ENCODE measurements at places on chromosomes 12 and 14.

- no peak for DNase-seq
Observed at GRCh38 chr12:56715798-56716197, 9.3 kb downstream of the NACA start.

- DNase-seq: no peak
Observed at GRCh38 chr12:89693639-89694202, 14.9 kb downstream of the ATP2B1 start.

- DNase-seq: no peak
Observed at GRCh38 chr14:66383257-66383656, 102.9 kb upstream of the CCDC196 start.

- no peak for DNase-seq
Observed at GRCh38 chr14:99724196-99724891, 40.2 kb downstream of the CYP46A1 start.

DNA sequence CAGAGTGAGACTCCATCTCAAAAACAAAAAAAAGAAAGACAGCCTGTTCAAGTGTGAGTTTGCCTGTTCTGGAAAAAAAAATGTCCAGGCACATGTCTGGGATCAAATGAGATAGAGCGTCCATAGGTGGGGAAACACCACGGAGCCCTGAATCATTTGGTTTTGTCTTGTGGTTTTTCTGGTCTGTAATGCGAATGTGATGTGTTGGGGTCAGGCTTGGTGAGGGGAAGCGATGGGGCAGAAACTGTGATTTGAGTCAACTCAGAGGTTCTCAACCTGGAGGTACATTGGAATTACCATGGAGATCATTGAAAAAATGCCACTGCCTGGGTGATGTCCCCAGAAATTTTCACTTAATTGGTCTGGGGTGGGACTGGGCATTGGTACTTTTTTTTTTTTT, 183.9 kb upstream of the PWP1 start:
- DNase-seq: no peak

DNA sequence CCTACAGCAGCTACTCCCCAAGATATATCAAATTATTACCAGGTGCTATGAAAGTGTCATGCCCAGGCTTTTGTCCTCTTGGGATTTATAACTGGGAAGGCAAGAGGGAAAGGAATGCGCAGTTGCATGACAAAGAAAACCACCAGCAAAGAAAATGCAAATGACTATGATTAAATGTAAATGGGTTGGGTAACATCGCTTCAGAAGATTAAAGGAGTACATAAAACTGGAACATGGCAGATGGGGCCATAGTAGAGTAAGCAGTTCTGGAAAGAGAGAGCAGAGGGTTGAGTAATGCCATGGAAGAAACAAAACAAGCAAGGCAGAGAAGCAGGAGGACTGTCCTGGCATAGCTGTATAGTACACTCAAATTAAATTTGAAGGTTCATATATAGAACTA, 493.1 kb downstream of the NOVA1 start:
- DNase-seq: no peak

DNA sequence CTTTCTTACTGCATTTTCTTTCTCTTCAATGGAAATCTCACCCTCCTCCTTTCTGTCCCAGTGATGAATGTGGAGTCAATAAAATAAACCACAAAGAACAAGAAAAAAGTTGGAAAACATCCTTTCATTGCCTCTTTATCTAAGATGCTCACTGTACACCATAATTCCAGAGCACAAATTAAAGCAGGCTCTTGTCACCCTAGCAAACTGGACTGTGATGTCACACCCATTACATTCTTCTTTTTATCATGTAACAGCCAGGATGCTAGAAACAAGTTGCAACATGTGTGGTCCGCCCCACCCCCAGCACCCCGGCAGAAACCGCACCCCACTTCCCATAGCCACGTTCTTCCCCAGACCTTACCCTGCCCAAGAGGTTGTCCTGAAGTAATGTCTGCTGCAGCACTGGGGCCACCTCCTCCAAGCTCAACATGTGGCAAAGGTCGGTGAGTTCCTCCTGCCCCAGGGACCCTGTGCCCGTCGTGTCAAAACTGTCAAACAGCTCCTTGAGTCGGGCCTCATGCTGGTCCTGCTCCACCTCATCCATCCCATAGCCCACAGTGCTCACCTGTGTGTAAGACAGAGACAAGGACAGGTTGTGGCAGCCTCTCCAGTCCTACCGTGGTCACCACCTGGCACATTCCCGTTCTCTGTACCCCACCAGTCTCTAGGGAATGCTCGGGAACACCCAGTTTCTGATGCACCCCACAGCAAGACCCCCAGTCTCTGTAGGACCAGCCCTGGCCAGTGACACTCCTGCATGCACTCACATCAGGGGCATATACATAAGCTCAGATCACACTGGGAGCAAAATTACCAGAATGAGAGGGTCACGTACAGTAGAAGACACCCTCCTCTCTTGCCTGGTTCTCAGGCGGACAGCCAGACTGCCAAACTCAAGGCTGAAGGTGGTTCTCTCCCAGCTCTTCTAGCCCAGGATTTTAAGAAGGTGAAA, 9.2 kb downstream of the NIN start:
- no peak for DNase-seq

GRCh38 chr12:8466241-8466640, 10.5 kb downstream of the CLEC6A start:
- no peak for DNase-seq

DNA sequence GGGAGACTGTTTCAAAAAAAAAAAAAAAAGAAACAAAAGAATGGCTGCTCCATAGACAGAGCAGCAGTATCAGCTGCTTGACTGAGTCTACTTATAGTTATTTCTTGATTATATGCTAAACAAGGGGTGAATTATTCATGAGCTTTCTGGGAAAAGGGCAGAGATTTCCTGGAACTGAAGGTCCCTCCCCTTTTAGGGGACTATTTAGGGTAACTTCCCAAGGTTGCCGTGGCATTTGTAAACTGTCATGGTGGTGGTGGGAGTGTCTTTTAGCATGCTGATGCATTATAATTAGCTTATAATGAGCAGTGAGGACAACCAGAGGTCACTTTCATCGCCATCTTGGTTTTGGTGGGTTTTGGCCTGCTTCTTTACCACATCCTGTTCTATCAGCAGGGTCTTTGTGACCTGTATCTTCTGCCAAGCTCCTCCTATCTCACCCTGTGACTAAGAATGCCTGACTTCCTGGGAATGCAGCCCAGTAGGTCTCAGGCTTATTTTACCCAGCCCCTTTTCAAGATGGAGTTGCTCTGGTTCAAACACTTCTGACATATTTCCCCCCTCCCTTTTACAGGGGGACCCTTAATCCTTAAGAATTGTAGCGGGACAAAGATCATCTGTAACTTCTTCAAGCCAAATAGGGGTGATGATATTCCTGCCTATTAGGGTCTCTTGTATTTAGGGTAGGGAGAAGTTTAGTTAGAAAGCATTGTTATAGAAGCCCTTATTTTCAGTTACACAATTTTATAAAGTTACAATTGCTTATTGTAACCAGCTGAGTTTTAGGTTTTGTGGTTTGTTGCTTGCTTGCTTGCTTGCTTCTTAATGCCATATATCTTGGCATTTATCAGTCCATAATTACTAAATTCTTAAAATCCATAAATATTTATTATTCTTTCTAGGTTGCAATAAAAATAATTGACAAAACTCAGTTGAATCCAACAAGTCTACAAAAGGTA, 42.5 kb downstream of the MARK3 start:
- DNase-seq: no peak

DNA sequence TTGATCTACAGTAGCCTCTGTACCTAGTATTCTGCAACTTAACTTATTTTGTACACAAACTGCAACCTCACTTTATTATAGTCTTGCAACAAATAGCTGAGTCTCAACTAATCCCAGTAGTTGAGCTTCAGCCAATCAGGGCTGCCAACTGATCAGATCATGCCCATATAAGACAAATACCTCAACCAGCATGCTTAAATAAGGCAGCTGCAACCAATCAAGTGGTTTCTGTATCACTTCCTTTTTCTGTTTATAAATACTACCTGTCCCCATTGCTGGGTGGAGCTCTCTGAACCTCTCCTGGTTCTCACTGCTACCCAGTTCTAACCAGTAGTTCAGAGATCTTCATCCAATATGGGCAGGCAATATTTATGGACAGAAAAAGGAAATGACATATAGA, 248.5 kb upstream of the FBXO33 start:
- no peak for DNase-seq

- DNase-seq: no peak
Observed at GRCh38 chr14:21326972-21327371, 47.1 kb downstream of the RPGRIP1 start.

DNA sequence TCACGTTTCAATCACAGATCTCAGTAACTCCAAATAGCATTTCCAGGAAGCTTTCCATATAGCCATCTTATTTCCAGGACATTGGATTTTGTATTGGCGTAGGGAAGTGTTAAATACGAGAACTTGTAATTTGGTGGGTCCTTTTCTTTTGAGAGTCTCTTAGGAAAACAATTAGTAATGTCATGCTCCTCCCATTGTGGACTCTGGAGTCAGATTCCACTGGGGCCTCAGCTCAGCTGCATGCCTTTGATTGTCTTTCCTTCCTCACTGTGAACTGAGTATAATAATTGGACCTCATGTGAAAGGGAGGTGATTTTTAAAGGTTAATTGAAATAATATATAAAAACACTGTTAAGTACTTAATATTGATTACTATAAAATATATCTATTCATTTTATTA, 462.6 kb downstream of the NPAS3 start:
- no peak for DNase-seq

- no peak for DNase-seq
Observed at GRCh38 chr12:122976648-122976975, 1.6 kb downstream of the OGFOD2 start.

DNA sequence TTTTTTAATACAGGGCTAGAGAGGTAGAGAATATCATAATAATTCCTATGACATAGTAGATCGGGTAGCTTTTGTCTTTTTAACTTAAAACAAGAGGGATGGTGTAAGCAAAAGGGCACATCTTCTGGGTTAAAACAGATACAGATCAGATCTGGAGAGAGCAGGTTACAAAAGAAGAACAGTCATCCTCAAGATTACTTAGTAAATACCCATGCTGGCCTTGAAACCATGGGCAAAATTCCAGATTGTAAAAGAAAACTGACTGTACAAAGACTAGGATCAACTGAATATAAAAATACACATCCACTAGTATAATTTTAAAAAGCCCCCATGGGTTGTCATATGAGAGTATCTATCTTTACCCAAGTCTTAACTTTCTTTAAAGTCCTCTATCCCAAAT, 76.7 kb downstream of the MED13L start:
- no peak for DNase-seq

GRCh38 chr12:48788854-48789775, at the start of gene ADCY6:
Gene ADCY6 (minus strand): TSS chr12:48789089. CDS start chr12:48783434, 5,655 bp downstream.
- peak; percentile 29 for DNase-seq

GRCh38 chr12:112386726-112387125, 4.5 kb upstream of the HECTD4 start:
- DNase-seq: no peak

DNA sequence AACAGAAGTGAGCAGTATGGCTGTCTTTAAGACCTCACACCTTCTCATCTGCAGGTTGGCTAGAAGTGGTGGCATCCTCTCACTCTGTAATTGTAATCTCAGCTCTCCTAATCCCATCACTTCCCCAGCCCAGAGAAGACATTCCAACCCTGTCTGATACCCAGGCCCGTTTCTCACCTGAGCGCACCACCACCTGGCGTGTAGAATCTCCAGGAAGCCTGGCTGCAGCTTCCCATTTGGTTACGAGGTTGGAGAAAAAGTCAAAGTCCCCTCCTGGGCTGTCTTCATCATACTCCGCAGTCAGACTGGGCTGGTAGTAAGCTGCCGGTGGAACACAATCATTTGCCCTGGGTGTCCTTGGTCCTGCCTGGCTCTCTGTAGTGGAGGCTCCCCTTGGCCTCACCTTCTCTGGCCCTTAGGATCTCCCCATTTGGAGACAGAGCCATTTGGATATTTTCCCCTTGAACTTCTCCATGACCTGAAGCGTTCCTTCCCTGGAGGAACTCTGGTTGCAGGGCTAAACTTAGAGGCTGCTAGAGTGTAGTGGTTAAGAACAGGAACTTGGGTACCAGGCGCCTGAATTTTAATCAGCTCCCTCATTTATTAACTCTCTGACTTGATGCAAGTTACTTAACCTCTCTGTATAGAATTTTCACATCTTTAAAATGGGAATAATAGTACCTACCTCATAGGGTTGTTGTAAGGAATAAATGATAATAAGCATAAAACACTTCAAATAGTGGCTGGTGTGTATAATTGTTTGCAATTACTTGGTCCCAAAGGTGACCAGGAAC, 1.8 kb downstream of the SDR39U1 start:
- DNase-seq: no peak

GRCh38 chr12:125888921-125889320, 823.7 kb downstream of the AACS start:
- DNase-seq: no peak

- no peak for DNase-seq
Observed at GRCh38 chr14:37343307-37344094, 145.8 kb downstream of the MIPOL1 start.

GRCh38 chr14:102573591-102574046, 18.8 kb upstream of the RCOR1 start:
- DNase-seq: no peak

DNA sequence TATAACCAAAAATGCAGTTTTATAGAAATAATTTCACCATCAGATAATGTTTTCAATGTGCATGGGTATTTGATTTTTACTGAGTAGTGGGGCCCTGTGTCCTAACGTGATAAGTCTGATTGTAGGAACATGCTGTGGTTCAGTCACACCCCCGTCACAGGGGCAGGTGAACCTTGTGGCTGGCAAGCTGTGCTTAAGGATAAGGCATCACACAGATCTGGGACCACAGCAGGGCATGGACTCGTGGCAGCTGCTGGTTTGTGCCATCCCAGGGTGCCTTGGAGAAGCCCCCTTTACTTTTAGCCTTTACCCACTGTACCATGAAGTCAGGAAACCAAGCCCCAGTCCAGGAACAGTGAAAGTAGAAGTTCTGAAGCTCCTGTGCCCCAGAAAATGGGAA, 16.7 kb downstream of the CCNK start:
- DNase-seq: no peak

GRCh38 chr12:116659771-116660481, 77.9 kb downstream of the SPRING1 start:
- peak; percentile 65 for DNase-seq

- DNase-seq: no peak
Observed at GRCh38 chr12:62401631-62402030, 65.0 kb upstream of the MON2 start.

GRCh38 chr14:95072310-95072905, 84.9 kb downstream of the DICER1 start:
- no peak for DNase-seq

DNA sequence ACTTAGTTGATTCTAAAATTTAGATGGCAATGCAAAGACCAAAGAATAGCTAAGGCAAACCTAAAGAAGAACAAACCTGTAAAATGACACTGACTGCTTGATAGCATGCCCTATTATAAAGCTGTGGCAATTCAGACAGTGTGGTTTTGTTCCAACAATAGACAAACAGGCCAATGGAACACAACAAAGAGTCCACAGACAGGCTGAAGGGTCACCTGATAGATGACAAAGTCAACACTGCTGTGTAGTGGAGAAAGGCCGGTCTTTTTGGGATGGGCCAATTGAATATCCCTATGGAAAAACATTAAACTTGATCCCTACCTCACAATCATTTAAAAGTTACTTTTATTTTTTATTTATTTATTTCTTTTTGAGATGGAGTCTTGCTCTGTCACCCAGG, 33.8 kb upstream of the SLC25A3 start:
- no peak for DNase-seq

GRCh38 chr12:13580206-13580605, 383.7 kb downstream of the EMP1 start:
- DNase-seq: no peak

All from HCT116 (cell line).